GM04503 (cell line): ENCODE measurements at places on chromosomes 7 and 10.

- DNase-seq: no peak
Measured at GRCh38 chr7:124781907-124782734, 16.5 kb upstream of the GPR37 start.

DNA sequence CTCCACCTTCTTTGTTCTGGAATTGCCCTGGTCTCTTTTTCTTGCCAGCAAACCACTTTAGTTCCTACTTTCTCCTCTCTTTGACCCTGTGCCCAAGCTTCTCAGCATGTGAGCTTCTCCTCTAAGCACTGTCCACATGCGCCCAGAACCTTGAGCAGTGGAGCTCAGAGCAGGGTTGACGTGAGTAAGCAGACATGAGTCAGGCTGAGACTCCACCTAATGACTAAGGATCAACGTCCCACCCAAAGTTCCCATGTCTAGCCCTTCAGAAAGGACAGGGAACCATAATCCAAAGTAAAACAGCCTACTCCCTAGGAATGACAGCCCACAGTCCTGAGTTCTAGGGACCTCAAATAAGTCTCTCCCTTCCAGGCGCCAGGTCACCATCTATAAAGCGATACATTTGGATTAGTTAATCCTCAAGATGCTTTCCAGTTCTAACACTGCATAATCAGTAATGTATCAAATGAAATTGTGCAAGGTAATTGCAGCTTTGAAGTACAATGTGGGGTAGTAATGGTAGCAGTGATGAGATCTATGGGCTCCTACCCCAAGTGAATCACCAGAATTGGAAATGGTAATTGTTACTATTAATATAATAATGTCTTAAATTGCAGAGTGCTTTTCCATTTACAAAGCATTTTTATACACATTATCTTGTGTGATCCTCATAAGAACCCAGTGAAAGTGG, 44.5 kb downstream of the KCNMA1 start:
- peak; percentile 88 for DNase-seq

GRCh38 chr10:35961501-35961900, 319.4 kb upstream of the FZD8 start:
- DNase-seq: no peak

GRCh38 chr7:7968544-7969305, at the start of gene GLCCI1:
TSS of gene GLCCI1 (plus strand) at chr7:7968796. CDS start at chr7:7969351, 555 bp downstream.
- DNase-seq: peak; percentile 85

DNA sequence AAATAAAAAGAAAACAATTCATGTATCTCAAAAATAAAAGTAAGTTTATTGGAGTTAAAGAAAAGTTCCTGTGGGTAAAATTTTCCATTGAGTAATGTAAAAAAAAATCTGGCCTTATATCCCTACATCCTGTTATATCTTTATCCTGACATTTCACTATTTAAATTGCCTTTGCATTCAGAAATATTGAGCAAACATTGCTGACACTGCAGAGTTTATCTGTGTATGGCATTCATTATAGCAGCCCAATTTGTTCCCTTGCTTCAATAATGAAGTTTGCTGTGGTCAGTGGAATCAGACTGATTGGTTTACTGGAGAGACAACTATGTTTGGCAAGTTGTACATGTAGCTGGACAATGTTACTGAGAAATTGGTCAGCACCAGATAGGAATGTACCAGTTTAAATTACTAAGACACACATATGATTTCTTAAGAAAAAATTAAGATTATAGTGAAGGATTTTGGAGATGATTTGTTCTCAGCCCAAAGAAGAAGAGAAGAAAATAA, 271.7 kb downstream of the ANKRD7 start:
- no peak for DNase-seq

GRCh38 chr10:77925410-77925794, 1.2 kb downstream of the DLG5 start:
- DNase-seq: no peak

DNA sequence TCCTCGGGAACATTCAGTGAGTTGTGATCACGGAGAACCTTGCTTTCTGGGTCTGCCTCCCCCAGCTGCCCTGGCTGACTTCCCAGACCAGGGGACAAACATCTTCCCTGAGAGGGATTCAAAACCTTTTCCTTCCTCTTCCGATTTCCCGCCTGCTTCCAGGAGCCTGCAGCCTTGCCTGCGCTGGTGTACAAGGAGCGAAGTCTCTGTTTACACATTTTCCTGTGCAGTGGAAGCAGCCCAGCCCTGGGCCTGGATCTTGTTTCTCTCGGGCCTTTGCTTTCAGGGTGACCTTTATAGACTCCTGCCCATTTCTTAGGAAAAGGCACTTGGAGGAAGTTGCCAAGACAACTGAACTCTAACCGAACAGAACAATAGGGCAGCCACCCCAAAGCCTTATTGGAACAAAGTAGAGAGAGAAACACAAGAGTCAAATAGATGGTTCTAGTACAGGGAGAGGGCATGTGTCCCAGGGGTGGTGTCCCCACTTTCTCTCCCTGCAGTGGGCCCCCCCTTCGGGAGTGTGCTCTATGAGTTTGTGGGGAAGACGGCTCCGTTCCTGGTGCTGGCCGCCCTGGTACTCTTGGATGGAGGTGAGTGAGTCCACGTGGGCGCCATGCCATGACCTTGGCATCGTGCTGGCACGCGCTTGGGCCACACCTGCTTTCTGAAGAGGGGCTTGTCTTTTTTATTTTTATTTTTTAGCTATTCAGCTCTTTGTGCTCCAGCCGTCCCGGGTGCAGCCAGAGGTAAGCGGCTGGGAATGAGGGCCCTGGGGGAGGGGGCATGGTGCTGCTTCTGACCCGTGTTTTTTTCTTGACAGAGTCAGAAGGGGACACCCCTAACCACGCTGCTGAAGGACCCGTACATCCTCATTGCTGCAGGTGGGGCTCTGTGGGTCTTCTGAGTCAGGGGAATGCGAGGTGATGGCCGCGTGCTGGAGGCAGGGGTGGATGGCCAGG, 14.1 kb downstream of the SLC18A2 start:
- DNase-seq: no peak

- DNase-seq: no peak
Measured at GRCh38 chr7:71793251-71793650, 618.9 kb downstream of the CALN1 start.

- DNase-seq: no peak
Measured at GRCh38 chr7:77226357-77226839, 26.8 kb upstream of the FGL2 start.

DNA sequence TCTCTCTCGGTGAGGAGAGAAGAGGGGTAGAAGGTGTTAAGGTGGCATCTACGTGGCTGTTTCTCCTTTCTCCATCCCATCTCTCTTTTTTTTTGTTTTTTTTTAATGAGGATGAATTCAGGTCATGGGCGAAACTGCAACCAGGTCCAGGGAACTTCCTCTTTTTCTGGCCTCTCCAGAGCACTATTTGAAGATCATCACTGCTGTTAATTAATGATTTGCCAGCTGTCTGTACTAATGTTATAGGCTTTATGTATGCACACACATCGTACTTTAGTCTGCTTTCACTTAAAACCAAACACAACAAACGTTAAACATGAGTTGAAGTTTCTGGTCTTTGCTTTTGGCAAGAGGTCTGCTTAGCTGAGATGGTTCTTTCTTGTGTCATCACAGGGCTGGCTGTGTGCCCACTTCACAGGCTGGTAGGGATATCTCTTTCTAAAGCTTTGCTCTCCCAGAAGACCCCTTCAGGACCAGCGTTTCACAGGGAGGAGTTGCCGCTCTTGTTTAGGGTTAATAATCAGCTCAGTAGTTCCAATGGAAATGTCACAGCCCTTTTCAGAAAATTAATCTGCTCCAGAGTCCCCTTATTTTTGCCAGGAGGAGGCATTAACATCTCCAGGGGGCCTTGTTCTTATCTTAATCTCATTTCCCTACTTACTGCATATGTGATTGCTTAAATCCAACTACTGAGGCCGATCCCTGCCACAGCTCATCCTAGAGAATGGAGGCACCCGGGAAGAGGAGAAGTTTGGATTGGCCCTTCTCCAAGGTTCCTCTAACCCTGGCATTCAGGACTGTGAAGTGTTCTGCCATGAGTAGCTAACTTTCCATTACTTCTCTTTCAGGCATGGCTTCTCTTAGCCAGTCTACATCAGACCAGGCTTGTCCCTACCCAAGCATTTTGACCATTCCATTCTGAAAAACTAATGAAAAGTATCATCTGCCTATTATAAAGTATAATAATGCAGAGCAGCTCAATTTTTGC, 273.9 kb upstream of the NFE2L3 start:
- no peak for DNase-seq

GRCh38 chr10:125158601-125159485, 1.5 kb downstream of the CTBP2 start:
- no peak for DNase-seq

DNA sequence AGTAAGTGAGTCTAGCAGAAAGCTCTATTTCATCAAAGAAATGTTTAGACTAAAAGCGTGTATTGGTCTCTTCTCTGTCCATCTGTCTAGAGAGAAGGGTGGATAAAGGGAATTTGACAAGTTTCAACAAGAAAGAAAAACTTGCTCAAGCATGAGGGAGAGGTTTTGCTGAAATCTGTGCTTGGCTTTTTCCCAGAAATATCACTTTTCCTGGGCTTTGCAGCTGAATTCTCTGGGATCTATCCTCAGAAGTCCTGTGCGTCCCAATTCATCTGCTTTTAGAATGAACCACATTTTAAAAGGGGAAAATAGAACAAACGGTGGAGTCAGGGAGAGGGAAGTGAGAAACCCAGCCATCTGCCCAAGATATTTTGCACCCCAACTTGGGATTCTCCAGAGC, 59.6 kb upstream of the CELF2 start:
- DNase-seq: no peak

DNA sequence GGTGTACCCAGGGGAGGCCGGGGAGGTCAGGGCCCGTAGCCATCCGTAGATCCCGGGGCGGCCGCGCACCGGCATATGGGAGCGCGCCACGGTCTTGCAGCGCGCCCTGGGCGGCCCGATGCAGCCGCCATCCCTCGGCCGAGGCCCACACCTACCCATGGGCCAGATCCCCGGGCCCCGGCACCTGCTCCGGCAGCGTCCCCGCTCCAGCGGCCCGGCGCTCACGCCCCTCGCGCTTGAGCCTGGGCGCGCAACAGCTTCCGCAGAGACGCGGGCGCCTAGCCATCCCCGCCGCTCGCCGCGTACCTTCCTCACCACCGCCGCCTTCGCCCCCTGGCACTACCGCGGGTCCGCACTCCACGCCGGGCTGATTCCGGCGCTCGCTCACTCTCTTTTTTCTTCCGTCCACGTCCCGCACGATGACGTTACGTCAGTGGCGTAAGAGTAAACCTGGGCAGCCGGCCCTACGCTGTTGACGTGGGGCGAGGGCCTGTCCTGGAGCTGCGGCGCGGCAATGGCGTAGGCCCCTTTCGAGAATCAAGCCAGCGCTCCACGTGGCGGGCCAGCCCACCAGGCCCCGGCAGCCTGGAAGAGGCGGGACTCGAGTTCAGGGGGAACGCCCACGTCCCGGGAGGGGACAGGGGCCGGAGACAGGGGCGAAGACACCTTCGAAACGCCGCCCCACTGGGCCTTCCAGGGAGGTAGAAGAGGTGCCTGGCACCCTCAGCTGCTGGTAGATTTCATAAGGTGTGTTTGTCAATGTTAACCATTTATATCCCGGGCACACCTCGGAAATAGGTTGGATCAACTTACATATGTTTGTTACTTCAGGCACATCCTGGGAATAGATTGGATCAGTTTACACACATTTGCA, at the start of gene ALDH18A1:
ALDH18A1 (minus strand) TSS at position 421 of the 874 bp plus-strand sequence. CDS start 3,334 bp downstream, outside the sequence.
- peak; percentile 49 for DNase-seq

DNA sequence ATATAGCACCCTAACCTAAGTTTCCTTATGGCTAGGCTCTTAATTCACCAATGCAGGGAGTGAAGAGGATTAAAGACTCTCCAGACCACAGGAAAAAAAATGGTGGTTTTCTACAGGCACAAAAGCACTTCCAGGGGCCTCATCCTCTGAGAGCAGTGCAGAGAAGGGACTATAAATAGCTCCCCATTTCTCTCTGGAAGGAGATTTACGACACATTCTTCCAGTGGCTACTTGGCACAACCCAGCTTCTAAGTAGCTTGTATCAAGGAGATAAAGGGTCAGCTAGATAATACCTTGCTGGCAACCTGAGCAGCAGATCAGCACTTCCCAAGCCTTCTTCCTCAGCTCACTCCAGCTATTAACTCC, 73.5 kb downstream of the CRPPA start:
- no peak for DNase-seq

- DNase-seq: no peak
Measured at GRCh38 chr10:58444321-58444720, 59.1 kb downstream of the TFAM start.

DNA sequence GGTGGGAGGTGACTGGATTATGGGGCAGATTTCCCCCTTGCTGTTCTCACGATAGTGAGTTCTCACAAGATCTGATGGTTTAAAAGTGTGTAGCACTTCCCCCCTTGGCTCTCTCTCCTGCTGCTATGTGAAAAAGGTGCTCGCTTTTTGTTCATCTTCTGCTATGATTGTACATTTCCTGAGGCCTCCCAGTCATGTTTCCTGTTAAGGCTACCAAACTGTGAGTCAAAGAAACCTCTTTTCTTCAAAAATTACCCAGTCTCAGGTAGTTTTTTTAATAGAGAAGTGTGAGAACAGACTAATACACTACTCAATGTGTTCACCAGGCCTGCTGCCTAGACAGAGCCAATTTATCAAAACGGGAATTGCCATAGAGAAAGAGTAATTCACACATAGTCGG, 49.7 kb downstream of the SDHAF3 start:
- DNase-seq: no peak

DNA sequence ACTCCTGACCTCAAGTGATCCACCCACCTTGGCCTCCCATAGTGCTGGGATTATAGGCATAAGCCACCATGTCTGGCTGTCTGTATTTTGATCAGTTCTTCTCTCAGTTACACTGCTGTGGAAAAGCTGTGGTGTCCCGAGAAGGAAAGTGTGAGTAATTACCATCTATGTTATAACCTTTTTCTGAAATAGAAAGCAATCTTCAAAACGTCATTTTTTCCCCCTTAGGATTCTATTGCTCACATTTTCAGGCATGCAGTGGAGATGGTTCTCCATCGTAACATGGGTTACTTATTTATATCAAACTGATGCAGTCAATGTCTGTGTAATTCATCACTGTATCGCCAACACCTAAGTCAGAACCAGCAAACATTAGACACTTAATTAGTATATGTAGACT, 103.5 kb upstream of the FAM3C start:
- DNase-seq: no peak

DNA sequence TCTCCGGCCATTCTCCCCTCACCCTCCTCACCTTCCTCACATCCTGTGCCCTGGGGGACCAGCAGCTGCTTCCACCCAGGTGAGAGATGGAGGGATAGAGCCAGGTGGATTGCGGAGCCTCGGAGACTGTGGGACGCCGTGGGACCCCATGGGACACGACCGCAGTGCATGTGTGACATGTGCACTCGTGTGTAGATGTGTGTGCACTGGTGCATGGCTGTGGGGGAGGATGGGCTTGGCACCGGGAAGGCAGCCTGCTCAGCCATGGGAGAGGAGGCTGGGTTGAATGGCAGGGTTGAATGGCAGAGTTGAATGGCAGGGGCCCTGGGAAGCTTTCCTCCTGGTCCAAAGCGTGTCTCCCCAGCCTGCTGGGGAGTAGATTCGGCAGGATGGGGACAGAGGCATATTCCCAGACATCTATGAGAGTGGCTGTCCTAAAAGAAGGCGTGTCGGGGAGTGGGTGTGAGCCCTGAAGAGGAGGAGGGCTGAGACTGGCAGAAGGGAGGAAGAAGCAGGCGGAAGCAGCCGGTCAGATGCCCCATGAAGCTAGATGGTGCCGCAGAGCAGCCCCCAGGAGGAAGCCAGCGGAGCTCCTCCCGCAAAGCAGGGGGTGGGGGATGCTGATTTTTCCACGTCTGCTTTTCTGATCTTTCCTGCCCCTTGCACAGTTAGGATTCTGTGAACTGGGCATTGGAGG, 815 bp downstream of the GIMAP8 start:
- DNase-seq: no peak
